ENCODE measurements at places on chromosomes 4 and X.

DNA sequence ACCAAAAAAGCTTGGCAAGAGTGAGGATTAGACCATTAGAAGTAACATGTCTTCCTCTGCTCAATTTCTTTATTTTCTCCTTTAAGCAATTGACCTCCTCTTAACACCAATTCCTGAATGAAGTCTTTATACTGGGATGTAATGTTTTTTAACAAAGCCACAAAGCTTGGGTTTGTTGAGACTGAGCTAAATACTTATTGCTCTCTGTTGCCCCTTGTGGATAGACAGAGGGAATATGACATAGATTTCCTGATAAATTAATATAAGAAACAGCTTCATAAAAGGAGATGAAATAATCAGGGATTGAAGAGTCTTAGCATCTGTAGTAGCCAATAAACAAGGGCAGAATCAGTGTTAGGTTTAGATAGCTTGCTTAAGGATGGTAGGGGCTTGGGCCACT is 57.6 kb downstream of the CCDC160 start:
- peak; percentile 63 for DNase-seq

GRCh38 chr4:164779811-164780216 is 25.9 kb downstream of the SMIM31 start:
- DNase-seq = peak; percentile 77

DNA sequence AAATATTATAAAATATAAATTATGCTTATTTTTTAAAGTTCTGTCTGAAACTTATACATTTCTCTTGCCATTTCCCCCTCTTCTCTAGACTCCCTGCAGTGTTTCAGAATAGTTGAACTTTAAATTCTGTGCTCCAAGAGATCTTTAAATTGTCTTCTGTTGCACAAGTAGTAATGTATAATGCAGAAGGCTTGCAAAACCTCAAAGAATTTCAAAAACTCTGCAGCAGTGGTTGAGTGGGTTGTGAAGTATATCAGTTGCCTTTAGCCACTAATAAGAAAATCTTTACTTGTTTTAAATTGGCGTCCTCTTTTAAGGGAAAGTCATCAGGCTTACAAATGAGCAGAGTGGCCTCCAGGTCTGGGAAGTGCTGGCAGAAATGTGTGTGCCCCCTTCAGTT is 1153.3 kb upstream of the PABPC4L start:
- no peak for DNase-seq

DNA sequence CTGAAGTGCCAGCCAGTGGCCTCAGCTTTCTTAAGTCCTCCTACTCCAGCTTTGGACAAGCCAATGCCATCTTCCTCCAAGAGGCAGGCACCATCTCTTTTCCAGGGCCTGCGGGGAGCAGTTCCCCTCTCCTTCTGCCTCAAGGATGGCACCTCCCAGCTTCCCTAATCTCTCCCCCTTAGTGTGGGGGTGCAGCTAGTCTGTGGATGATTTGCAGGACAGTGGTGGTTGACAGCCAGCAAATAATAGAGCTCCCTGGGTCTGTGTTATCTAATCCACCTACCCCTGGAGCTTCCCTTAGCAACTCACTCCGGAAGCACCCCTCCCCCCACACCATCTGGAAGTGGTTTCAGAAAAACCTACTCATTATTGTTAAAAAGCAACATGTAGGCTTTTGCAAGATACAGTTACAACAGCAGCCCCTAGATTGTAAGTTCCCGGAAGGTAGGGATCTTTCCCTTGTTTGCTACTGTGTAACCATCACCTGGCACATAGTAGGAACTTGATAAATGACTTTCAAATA is 247.1 kb downstream of the BCOR start:
- DNase-seq = no peak

DNA sequence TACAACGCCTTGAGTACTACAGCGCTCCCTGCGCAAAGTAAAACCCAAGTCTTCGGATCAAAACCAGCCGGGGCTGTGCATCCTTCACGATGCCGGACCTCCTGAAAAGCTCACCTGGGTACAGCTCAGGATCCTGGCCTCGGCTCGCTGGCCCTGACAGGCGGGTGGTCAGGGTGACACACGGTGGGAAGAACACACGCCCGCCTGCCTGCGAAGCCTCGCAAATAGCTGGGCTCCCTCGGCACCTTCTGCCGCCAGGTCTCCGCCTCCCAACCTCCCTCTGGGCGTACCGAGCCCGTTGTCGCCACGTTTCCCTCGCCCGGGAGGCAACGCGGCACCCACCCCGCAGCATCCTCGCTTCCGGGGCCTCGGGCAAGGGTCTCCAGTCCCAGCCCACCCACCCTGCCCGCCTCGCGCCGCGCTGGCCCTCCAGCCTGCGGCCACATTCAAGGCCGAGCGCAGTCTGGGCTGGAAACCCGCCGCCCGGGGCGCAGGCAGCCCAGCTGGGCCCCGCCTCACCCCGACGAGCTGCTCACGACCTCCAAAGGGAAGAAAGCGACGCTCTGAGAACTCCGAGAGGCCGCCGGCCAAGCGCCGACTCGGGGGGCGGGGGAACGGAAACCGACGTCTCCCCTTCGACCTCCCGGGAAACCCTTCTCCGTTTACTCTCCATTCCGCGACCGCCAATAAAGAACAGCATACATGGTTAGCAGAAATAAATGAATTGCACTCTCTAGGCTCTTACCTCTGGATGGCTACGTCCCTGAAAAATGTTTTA is 511 bp downstream of the PPM1K start:
- DNase-seq = peak; percentile 90

DNA sequence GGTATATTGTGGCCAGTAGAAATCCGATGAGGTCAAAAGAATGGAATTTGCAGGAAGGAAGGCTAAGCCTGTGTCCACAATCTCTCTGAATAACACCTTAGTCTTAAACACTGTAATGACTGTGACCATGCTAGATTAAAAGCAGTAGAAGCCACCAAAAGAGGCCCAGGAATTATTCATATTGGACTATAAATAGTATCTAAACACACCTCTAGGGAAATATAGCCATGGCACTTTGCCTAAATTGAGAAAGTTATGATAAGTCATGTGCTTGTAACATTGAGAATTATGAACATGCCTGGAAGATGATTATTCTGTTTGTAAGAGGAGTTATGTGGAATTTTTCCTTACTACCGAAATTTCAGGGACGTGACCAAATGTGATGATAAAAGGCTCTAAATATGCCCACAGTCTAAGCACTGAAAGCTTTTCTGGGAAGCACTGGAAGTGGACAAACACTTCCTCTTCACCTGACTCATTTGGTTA is 298.5 kb downstream of the KCTD8 start:
- no peak for DNase-seq

- no peak for DNase-seq
Measured at GRCh38 chr4:38106886-38107514, 146.8 kb downstream of the PTTG2 start.

- DNase-seq = no peak
Measured at GRCh38 chrX:150768580-150769190, 75.5 kb downstream of the MTMR1 start.

- DNase-seq = no peak
Measured at GRCh38 chr4:125827696-125828052, 512.9 kb downstream of the FAT4 start.

- no peak for DNase-seq
Measured at GRCh38 chr4:94669672-94670664, 87.8 kb upstream of the BMPR1B start.

GRCh38 chr4:57320849-57321248 is 210.7 kb upstream of the IGFBP7 start:
- no peak for DNase-seq

DNA sequence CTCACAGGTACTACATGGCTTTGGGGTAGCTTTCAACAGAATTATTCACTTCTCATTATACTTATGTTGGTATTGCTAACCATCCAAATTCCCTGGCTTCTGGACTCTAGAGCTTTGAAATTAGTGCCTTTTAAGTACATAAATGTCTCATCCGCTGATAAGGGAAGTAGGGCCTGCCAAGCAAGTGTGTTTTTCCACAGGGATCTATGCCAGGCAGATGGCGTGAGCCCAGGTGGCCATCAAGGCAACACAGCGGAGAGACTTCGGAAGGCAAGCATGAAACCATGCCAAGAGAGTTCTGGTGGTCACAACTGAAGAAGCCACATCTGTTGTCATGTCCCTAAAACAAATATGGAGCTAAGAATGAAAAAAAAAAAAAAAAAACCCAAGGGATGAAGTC is 503.1 kb upstream of the LCORL start:
- no peak for DNase-seq

DNA sequence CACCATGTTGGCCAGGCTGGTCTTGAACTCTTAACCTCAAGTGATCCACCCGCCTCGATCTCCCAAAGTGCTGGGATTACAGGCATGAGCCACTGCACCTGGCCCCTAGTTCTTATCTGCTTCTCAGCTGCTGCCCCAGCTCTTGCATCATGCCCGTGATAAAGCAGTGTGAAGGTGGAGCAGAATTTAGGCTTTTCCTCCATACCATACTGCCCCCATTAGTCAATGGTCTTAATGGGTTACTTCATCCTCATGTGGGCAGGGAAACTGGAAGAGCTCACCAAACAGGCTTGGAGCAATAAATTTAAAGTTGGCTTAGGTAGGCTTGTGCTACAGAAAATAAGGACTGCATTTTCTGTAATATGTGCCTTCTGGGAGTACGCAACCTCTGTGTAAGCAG is 636.9 kb upstream of the BOD1L1 start:
- peak; percentile 40 for DNase-seq

GRCh38 chr4:99234331-99235010 is 15.4 kb upstream of the ADH6 start:
- DNase-seq = no peak

GRCh38 chr4:34826660-34827059 is 1417.7 kb downstream of the ARAP2 start:
- DNase-seq = no peak

- DNase-seq = peak; percentile 44
Measured at GRCh38 chr4:108861334-108861733, 98.5 kb upstream of the ETNPPL start.

DNA sequence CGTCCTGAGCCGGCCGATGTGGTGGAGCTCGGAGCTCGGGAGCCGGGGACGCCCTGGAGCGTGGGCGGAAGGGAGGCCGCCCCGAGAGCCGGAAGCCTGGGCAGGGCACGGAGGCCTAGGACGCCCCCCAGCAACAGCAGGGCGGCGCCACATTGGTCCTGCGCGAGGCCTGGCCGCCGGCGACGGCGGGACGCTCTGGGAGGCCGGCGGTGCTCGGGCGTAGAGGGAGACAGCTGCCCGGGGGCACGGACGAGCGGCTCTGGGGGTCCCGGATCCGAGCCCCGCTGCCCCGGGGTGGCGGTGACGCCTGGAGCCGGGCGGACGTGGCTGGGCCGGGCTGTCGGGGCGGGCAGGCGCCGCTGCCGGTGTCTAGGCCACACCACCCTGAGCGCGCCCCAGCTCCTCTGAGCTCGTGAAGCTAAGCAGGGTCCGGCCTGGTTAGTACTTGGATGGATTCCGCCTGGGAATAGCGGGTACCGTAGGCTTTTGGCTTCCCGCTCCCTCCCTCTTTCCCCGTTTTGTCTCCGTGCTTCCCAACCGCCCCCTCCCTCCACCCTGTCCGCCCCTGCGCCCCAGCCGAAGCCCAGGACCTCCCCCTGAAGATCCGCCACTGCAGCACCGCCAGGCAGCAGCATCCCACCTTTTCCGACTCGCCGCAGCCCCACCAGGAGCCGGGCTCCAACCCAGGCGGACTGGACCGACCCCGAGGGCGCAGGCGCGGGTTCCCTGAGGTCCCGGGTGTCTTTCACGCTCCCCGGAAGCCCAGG is 12.1 kb downstream of the FRG2 start:
- DNase-seq = no peak

DNA sequence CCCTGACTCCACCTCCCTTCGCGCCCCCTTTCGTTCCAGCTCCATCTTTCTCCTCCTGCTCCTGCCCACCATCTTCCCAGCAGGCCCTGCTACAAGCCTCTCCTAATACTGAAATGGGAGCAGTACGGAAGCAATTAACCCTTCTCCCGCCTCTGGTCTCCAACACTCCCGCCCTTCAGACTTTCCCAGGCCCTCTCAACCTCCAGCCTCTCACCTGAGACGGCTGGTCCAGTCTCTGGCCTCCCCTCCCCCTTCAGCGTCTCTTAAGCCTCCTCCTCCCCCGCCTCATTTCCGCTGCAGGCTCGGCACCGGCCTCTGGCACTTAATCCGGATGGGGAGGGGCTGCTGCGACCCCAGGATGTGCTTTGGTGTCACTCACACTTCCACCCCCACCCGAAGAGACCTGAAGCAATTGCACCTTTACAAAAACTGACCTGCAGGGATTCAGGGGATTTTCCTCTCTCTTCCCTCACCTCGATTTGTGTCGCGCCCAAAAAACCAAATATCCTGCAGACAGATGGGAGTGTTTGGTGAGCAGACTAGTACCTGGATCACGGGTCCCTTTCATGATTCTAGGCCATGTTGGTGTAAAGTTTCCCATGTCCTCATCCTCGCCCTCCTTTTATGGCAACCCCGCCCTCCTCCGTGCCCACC is 657 bp downstream of the TCEAL8 start:
- peak; percentile 73 for DNase-seq

DNA sequence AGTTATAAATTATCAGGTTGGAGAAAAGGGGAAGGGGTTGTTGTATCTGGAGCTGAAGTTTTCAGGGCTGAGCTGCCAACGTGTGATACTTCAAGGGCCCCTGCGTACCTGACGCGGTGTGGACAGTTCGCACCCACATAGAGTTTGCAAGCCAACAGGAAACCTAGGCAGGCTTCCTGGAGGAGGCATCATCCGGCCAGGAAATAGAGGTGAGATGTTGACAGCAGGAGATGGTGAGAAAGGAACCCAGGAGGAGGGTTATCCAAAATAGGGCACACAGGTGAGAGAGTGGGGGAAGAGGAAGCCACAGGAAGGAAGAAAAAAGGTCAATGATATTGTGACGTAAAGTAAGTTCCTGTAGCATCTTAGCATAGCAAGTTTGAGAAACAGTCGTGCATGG is 127.2 kb downstream of the DHRSX start:
- no peak for DNase-seq

DNA sequence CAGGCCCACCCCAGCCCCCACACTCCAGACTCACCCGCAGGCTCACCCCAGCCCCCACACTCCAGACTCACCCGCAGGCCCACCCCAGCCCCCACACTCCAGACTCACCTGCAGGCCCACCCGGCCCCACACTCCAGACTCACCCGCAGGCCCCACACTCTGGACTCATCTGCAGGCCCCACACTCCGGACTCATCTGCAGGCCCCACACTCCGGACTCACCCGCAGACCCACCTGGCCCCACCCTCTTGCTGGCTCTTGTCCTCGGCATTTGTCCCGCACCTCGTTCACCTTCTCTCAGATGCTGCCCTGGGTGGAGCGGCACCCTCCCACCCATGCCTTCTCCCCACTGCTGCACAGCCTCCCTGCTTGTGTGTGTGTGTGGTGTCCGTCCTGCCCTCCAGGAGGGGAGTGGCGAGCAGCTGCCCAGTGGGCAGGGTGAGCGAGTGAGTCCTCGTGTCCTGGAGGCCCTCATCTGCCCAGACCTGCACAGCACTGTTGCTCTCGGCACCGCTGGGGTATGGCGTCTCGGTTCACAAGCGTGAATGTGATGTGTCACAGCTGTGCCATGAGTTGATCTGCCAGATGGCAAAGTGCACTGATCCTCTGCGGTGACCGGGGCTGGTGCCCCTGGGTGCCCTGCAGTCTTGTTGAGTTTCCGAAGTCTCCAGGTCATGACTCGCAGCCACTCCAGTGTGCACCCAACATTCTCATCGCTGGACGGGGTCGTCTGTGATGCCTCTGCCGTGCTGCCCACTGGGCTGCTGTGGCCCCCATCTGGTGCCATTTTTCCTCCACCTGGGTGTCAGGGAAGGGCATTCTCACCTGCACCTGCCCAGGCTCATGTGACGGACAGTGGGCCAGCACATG is 27.7 kb downstream of the MAEA start:
- DNase-seq = no peak

All from Karpas-422 (cell line).